ENCODE measurements at places on chromosomes 16 and 17.

- no peak for DNase-seq
These were observed 54.1 kb downstream of the TNFRSF13B start for GRCh38 chr17:16917671-16918394.

GRCh38 chr17:40914075-40914855 lies 23.2 kb downstream of the KRT23 start:
- DNase-seq = no peak

- DNase-seq = no peak
These were observed 49.6 kb downstream of the KCNJ12 start for GRCh38 chr17:21425736-21426135.

DNA sequence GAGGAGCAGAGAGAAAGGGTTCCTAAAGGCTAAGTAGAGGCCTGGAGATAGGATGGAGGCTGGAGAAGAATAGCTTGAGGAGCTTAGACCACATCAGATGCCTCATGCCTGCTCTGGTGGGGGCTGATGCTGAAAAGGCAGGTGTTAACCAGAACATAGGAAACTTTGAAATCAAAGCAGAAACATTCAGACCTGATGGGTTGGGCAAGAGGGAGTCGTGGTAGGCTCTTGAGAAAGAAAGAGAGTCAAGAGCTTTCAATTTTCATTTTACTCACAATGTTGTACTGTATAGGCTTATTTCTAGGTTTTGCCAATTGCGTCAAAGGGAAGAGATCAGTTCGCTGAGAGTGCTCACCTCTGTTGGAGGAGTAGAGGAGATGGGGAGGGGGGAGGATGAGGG lies 406.6 kb upstream of the SALL1 start:
- DNase-seq = no peak

- no peak for DNase-seq
These were observed 11.1 kb downstream of the RAB40B start for GRCh38 chr17:82687375-82687861.

- no peak for DNase-seq
These were observed 34.6 kb downstream of the ZNF750 start for GRCh38 chr17:82805254-82805653.

GRCh38 chr16:31508706-31509195 lies 560 bp upstream of the RUSF1 start:
- no peak for DNase-seq

DNA sequence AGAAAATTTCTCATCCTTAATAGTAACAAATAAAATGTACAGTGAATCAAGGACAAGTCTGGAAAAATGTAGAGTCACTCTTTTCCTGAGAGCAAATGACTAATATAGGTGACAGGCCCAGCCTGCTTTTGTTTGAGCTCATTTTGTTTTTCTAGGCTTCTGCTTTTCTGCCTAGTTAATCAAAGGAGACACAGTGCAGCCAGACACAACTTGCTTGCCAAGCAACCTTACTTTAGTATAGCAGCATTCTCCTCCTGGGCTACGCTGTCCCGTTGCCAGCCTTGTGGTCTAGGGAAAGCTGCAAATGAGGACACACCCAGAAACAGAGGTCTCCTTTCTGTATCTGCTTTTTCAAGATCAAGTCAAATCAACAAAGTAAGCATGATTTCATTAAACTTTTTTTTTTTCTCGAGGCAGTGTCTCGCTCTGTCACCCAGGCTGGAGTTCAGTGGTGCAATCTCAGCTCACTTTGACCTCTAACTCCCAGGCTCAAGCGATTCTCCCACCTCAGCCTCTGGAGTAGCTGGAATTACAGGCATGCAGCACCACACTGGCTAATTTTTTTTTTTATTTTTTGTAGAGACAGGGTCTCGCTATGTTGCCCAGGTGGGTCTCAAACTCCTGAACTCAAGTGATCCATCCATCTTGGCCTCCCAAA lies 17.2 kb downstream of the GINS3 start:
- no peak for DNase-seq

- DNase-seq = no peak
These were observed 25.8 kb downstream of the SRCIN1 start for GRCh38 chr17:38579934-38580333.

DNA sequence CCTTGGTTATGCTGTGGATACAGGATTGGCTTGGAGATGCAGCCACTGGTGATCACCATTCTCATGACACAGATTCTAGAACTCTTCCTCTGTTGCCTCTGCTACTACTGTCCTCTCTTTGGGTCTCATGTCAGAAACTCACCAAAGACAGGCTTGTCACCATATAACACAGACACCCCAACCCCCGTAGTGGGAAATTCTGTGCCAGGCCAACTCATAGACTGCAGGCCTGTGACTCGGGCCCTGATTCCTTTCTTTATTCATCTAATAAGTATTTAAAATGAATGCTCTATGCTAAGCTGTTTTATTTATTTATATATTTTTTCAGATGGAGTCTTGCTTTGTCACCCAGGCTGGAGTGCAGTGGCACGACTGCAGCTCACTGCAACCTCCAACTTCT lies 9.5 kb downstream of the CYB5D2 start:
- no peak for DNase-seq

GRCh38 chr17:72455562-72455961 lies 334.7 kb downstream of the SOX9 start:
- DNase-seq = no peak

DNA sequence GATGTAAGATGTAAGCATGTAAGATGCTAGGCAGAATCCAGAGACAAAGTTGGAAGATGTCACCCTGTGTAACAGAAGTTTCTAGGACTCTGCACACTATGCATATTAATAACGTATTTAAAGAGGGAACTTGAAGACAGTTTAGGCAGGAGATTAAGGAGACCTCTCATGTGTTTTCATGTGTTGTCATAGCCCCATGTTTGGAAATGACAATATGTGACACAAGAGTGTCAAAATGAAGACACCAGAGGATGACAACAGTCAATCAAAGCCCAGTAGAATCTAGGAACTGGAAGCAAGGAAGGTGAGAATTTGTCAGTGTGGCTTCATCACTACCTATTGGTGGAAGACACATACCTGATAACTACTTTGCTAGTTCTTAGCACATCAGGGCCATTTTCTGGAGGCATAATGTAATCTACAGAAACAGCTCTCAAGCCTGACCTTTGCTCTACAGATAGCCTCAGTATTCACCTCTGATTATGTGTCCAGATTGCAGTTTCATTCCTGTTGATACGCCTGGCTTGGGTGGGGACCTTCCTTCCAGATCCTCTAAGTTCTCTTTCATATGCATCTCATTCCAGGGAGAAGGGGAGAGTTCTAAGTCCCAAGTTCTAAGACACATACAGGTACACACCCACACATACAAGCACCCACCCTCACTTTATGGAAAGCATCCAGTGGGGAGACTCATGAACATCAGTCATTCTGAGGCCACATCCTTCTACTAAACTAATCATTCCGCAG lies 26.3 kb downstream of the PMP22 start:
- no peak for DNase-seq

- DNase-seq = no peak
These were observed 22.9 kb downstream of the MMD start for GRCh38 chr17:55398689-55399088.

- DNase-seq = no peak
These were observed 107.8 kb downstream of the YPEL2 start for GRCh38 chr17:59439262-59439661.

DNA sequence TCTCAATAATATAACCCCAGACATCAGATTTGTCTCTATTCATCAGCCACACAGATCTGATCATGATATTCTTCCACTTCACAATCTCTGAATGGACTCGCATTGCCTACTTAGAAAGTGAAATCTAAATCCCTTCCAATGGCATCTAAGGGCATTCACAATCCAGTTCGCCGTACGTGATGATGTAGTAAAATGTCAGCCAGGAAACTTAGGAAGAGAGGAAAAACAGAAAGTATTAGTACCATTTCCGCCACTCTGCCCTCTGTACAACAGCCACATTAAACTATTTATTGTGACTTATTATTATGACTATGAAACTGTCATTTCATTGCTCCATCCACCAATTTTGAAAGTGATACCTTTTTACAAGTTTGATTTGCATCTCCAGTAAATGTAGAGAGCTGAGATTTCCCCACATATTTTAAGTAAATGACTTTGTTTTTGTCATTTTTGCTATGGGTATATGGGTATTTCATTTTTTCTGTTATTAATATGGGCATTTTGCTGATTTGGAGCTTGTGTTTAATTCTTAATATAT lies 69.4 kb upstream of the SMIM36 start:
- no peak for DNase-seq

- no peak for DNase-seq
These were observed 374.8 kb downstream of the ZFHX3 start for GRCh38 chr16:72673118-72673517.

DNA sequence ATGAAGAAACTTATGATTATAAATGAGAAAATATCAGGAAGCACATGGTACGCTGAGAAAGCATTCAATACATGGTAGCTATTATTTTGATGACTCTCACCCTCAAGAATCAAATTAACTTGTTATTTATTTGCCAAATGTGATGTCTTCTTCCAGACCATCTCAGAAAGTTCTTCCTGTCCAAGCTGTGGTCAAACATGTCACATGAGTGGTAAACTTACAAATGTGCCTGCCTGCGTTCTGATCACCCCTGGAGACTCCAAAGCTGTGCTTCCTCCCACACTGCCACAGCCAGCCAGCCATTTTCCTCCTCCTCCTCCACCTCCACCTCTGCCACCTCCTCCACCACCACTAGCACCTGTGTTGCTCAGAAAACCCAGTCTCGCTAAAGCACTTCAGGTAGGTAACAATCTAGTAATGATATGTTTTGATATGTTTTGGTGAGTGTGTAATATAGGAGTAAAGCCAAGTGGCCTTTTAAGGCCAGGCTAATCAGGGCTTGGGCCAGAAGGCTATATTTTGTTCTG lies 16.4 kb upstream of the SMG8 start:
- DNase-seq = no peak

GRCh38 chr17:57557834-57558681 lies 187.0 kb downstream of the CCDC182 start:
- no peak for DNase-seq

- DNase-seq = no peak
These were observed 7.1 kb upstream of the ERCC4 start for GRCh38 chr16:13912891-13913290.

GRCh38 chr16:66520406-66521170 lies 29.3 kb downstream of the TK2 start:
- no peak for DNase-seq

DNA sequence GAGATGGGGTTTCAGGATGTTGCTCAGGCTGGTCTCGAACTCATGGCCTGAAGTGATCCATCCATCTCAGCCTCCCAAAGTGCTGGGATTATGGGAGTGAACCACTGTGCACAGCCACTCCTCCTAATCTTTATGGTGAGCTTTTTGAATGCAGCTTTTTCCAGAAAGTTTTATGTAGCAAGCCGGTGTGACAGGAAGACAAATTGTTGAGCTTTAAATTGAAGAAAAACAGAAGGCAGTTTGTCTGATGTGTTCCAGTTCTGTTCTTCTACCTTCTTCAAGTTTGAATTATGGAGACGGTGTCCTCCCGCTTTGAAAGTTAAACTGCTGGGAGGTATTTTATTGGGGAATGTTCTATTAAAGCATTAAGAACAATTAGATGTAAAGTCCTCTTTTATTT lies 177.1 kb downstream of the SNX29 start:
- DNase-seq = no peak

DNA sequence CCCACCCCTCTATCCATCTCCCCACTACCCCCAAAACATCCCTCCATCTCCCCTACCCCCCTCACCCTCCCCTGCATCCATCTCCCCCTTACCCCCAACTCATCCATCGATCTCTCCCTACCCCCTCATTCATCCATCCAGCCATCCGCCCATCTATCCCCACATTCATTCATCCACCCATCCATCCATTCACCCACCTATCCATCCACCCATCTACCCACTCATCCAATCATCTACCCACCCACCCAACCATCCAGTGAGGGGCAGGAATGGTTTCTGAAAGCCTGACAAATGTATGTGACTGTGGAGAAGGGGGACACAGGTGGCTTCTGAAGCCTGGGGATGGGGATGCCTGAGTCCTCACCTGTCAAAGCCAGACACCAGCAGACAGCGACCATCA lies 8.8 kb upstream of the PAM16 start:
- no peak for DNase-seq

GRCh38 chr16:67299269-67299668 lies 19.9 kb downstream of the PLEKHG4 start:
- no peak for DNase-seq

DNA sequence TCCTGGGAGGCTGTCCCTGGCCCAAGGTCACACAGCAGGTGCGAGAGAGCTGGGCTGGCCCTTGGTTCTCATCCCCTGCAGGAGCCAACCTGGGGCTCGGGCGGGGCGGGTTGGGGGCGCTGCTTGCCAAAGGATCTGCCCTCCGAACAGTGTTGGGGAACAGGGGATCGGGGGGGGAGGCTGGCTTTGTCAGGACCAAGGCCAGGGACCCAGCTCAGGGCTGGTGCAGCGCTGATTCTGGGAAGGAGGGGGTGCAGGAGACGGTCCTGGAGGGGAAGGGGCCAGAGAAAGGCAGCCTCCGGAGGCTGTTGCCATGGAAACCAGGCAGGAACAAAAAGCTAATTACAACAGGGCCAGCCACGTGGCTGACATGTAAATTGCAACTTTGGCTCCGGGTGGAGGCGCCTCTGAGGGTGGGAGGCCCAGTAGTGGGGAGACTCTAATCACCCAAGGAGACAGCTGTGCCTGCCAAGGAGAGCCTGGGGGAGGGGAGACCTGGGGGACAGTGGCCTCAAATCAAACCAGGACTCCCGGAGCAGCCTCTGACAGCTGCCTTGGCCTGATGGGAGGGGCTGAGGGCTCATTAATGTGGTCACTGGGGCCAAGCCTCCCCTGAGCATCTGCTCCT lies 1.3 kb downstream of the TUBB3 start:
- no peak for DNase-seq

DNA sequence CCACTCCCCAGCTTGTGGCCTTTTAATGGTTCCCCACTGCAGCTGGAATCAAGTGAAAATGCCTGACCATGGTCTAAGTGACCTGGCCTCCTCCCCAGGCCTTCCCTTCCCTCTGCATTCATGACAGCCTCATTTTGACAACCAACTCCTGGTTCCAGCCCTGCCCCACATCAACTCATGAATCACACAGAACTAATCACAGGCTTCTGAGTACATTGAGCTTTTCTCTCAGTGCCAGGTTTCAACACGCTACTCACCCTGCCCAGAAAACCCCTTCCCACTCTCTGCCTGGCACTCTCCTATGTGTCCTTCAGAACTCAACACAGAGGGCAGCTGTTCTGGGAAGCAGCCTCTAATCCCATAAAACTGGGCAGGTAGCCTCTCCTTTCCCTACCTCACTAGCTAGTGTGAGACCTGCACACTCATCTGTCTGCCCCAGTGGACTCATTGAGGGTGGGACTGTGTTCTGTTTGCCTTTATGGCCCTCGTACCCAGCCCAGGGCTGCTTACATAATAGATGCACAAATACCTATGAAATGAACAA lies 313.6 kb downstream of the GRIN2A start:
- DNase-seq = no peak

DNA sequence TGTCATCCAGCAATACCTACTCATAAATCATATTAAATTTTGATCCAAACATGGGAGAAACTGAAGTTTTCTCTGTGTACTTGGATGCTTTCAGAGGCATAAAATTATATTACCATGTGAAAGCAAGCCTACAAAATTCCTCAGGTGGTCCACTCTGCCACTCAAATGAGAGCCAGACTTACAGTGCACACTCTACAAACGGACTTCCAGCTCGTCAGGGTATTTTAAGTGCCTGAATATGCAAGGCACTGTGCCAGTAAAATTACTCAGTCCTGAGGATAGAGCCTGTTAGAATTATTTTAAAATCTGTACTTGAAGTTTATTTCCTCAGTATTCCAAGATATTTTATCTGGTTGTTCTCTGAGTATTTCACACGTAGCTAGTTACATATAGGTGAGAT lies 54.5 kb downstream of the TENT4B start:
- no peak for DNase-seq

All from stimulated activated CD8-positive, alpha-beta memory T cell treated with anti-CD3 and anti-CD28 coated beads, Interleukin-12 subunit alpha, Interleukin-12 subunit beta, amount 100 ng/mL, for 4 hours (primary cell).